OCI-LY7 (cell line): ENCODE measurements at places on chromosomes 3 and 15.

- DNase-seq: no peak
These were observed 332.4 kb upstream of the TLE3 start for GRCh38 chr15:70430069-70430468.

- no peak for DNase-seq
These were observed 117.2 kb upstream of the LRIG1 start for GRCh38 chr3:66618066-66618465.

- DNase-seq: no peak
These were observed 191.8 kb upstream of the CGNL1 start for GRCh38 chr15:57184502-57184901.

DNA sequence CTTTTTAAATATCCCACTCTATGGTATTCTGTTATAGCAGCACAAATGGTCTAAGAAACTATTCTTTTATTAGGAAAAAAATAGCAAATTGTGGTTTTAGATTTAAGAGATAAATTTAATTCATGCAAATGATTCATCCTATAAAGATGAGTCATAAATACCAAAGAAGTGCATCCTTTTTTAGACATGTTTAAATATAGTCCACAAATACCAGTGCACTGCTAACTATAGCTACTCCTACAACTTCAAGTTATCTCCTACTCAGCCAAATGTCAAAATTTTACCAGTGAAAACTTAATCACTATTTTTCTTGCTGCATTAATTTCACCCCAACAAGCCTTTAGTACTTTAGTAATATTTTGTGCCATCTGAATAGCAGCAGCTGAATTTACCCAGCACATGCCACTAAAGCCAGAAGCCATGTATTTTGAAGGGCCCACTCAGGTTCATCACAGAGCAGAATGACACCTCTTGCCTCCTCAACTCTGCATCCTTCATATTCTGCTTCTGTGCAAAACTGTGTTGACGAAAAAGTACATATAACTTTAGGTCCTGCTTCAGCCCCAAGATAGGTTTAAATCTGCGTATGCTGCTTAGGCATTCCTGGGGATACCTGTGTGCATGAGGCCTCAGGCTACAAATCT, 24.9 kb downstream of the CX3CR1 start:
- peak; percentile 24 for DNase-seq

- DNase-seq: peak; percentile 47
These were observed 154.1 kb upstream of the GOLIM4 start for GRCh38 chr3:168249550-168250414.

- DNase-seq: no peak
These were observed 7.9 kb downstream of the RTF1 start for GRCh38 chr15:41424809-41425208.

DNA sequence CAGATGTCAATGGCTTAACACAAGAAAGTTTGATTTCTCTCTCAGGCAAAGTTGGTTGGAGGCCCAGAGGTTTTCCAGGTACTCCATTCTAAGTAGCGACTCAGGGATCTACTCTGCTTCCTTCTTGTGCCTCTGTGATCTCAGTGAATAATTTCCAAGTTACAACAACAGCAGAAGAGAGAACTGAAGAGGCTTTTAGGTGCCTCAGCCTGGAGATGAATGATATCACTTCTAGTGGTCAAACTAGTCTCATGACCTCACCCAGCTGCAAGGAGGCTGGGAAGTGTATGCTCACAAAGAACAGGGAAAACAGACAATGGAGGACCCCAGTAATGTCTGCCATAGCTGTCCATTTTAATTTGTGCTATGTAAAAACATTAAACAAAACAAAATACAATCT, 4.6 kb upstream of the PRICKLE2 start:
- no peak for DNase-seq

- peak; percentile 30 for DNase-seq
These were observed 129.7 kb downstream of the NFKBIZ start for GRCh38 chr3:101979033-101979432.

DNA sequence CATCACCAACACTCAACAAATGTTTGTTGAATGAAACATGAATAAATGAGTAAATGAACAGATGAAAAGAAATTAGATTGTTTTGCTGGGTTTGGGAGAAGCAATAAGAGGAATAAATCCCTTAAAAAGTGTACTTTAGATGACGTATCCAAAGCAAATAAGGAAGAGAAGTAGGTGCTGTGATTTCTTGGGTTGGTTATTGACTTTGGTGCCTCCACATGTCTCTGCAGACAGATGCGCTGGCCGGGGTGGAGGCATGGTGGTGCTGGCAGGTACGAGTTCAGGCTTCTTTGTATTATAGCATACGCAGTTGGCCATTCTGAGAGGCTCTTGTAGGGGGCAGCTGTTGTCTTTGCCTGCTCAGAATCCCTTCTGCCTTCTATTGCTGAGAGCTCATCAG, 178.9 kb downstream of the POLR2M start:
- DNase-seq: no peak

GRCh38 chr3:79597709-79598108, 170.1 kb downstream of the ROBO1 start:
- no peak for DNase-seq

DNA sequence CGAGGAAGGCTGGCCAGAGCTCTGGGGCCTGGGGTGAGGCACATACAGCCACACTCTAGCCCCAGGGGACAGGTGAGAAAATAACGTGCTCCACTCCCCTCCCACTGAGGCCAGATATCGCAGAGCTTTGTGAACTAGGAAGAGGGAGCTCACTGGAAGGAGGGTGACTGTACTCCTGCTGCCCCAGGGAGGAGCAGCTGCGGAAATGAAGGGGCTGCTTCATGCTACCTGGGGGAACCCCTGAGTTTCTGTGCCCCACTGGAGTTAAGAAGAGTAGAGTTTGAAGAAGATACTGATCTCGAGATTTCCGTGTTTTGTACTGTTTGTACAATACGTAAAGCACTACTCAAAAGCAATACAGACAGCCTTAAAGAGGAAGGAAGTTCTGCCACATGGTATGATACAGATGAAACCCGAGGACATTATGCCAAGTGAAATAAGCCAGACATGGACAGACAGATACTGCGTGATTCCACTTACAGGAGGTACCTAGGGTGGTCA, 44.6 kb downstream of the CMTM6 start:
- DNase-seq: peak; percentile 53

DNA sequence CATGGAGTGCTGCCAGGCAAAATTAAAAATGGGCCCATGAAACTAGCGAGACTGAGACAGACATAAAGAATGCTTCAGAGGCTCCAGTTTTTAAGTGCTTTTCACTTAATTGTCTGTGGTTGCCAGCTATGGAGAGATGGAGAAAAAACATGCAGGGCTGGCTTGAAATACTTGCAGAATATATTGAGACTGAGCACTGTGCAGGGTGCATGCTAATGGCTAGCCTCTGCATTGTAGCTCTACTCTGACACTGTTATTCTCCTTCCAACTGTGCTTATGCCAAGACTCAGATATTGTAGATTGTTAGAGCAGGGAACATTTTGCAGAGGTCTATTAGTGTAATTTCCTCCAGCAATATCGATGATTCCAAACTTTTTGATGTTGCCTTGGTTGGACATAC, 735.0 kb downstream of the PDCD6IP start:
- DNase-seq: no peak

- DNase-seq: no peak
These were observed 34.5 kb downstream of the P3H2 start for GRCh38 chr3:190086191-190086590.

DNA sequence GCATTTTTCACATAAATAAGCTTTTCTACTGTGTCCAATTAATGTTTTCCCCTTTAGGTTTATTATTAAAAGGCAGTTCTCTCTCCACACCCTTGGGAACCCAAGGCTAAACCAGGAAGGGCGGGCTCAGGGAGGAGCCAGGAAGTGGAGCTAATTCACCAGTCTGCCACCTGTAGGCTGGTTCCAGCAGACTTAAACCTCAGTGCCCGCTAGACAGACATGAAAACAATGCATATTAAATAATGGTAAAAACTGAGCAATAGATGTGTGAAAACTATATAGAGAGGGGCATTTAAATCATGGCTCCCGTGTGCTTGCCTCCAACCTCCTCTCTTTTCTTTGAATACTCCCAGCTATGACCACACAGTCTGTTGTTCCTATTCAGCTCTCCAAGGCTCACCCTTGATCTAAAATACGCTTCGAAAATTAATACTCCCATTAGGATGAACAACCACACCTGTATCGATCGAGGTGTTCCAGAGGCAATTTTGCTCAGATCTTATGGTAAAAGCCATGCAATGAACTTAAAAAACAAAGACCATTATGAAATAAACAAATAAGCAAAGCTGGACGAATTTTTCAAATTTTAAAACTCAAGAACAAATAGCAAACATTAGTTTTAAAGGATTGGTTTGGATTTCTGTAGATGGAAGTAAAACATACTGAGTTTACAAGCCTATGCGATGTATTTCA, 253.3 kb downstream of the TJP1 start:
- DNase-seq: peak; percentile 6

GRCh38 chr3:141797819-141798447, 34.7 kb downstream of the GRK7 start:
- no peak for DNase-seq

DNA sequence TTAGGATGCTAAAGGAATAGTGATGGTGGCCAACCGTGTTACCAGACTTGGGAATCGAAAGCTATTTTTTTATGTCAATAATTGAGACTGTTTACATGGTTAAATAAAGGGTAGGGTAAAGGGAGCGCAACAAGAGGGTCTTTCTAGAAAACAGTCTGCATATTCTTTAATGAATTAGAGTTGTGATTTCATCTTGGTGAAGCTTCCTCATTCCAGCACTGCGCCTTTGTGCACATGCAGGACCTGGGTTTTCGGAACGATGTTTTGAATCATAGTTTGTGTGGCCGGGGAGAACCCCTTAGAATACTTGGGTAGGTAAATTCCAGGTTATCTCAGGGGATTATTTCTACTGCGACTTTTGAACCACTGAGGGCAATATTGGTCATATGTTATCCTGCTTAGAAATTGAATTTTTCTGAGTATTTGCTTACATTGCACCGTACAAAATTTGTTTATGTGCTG, 1.3 kb downstream of the PIK3CA start:
- peak; percentile 11 for DNase-seq

DNA sequence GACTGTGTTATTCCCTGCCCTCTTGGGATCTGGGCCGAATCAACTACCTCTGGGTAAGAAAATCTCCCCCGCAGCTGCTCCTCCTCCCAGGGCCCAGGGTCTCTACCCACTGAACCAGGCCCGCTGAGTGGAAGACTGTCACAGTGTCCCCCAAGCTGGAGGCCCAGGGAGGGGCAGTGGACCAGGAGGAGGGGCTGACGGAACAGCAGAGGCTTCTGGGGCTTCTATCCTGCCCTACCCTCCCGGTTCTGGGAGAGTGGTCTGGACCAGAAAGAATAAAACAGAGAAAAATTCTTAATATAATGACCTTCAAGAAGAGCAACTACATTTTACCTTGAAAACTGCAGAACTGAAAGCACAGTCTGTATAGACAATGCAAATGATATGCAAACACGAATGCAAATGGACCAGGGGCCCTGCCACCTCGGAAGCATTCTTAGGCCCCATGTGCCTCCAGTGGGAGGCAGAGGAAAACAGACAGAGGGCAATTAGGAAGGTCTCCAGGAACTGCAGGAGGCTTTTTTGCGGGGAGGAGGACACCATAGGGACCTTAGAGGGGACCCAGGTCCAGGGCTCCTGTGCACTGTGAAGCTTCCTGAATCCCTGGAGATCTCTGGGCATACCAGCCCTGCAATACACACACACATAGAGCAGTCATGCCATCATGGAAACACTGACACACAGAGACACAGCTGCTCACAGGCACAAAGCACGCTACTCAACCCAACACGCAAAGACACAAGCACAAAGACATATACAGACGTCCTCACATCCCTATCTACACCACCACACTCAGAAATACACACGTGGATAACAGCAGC, 12.3 kb downstream of the MEGF11 start:
- DNase-seq: no peak

- no peak for DNase-seq
These were observed 78.9 kb upstream of the CFAP20DC start for GRCh38 chr3:59128685-59129084.
